ENCODE measurements at places on chromosomes 5 and 9. TPM values are rescaled to one million over a fixed set of nuclear protein-coding genes. Genes with fewer than 3 reads are reported as not detected.

DNA sequence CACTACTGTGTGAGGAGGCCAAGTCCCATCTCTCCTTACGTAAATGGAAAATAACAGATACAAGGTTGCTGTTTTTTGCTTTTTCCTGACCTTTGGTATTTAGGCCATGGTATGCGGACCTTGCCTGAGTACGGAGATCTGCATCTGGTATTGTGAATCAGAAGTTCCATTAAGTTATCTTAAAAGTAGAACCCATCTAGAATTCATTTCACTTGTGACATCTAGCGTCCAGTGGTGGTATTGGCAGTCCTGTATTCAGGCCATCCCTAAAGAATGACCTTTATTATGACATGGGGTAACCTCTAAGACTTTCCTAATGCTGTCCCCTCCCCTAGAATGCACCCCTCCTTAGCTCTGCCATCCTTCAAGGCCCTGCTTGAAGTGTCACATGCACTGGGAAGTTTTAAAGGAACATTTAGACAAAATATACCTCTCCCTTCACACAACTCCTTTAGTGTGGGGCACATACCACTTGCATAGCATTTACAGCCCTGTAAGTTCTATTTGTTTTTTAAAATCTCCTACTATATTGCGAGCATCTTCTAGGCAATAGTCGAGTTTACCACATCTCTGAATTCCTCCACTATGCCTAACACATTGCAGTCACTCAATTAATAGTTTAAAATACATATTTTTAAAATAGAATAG lies 1.9 kb upstream of the SPDL1 start:
- peaks cover 15% of the 10 kb centered on the region for H3K36me3 ChIP-seq
- no peak overlapping the region for H3K4me3 ChIP-seq
- peak; percentile 71 for DNase-seq
- peaks cover 29% of the 10 kb centered on the region for H3K27me3 ChIP-seq

GRCh38 chr9:134460206-134460605 lies 134.0 kb downstream of the RXRA start:
- DNase-seq = no peak
- H3K27me3 ChIP-seq = peaks cover 13% of the 10 kb centered on the region
- H3K27ac ChIP-seq = no peak overlapping the region
- no peak overlapping the region for H3K4me3 ChIP-seq

GRCh38 chr9:133782157-133783130 lies 44.3 kb upstream of the SARDH start:
- H3K4me3 ChIP-seq = no peak overlapping the region
- no peak overlapping the region for H3K27ac ChIP-seq
- no peaks in the 10 kb centered on the region for H3K4me1 ChIP-seq
- peaks cover 5% of the 10 kb centered on the region for H3K36me3 ChIP-seq

DNA sequence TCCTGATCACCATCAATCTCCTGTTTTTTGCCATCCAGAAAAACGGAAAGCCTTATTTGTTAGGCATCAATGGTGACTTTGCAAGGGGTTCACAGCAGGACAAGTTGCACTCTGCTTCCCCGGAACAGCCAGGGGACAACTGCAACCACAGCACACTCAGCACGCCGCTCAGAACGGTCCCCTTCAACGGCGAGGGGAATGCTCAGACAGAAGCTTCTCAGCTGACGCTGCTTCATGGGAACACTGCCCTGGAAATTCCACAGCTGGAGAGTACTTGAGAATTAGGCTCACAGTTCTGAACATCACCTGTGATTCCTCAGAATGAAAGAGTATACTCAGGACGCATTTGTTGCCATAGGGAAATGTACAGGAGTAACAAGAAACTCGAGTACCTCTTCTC lies 40.1 kb upstream of the PLPP6 start:
- DNase-seq = no peak
- no peaks in the 10 kb centered on the region for H3K36me3 ChIP-seq
- H3K4me1 ChIP-seq = no peaks in the 10 kb centered on the region
- H3K27ac ChIP-seq = no peak overlapping the region

DNA sequence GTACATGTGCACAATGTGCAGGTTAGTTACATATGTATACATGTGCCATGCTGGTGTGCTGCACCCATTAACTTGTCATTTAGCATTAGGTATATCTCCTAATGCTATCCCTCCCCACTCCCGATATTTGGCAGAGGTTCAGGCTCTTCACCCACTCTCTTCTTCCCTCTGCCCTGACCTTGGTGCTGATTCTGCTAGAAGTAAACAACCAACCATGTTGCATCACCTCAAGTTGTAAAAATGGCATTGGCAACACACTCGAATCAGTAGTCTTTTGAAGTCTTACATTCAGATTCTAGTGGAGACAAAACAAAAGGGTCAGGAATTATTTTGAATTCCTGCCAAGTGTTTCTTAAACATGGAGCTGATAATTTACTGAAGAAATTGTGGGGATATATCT lies 40.0 kb downstream of the PRR16 start:
- no peaks in the 10 kb centered on the region for H3K27me3 ChIP-seq
- no peak overlapping the region for H3K4me3 ChIP-seq
- H3K36me3 ChIP-seq = no peaks in the 10 kb centered on the region
- no peak for DNase-seq
- H3K4me1 ChIP-seq = peaks cover 7% of the 10 kb centered on the region

DNA sequence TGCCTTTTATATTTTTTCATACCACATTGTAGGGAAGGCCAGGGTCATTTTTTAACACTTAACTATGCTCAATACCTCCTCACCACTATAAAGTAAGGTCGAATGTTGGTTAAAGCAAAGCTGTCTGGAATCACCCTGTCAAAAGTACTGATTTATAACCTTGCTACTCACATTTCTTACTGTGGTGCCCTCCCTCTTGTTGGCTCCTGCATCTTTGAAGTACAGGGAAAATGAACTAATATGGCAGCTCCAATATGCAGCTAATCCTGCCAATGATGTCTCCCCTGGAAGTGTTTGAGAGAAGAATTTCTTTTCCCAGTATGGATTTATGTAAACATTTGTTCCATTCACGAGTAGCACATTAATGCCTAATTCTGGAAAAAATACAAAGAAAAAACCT lies 108.4 kb upstream of the RPS23 start:
- DNase-seq = no peak
- H3K27me3 ChIP-seq = peaks cover 15% of the 10 kb centered on the region
- H3K36me3 ChIP-seq = peaks cover 20% of the 10 kb centered on the region
- no peak overlapping the region for H3K4me3 ChIP-seq

DNA sequence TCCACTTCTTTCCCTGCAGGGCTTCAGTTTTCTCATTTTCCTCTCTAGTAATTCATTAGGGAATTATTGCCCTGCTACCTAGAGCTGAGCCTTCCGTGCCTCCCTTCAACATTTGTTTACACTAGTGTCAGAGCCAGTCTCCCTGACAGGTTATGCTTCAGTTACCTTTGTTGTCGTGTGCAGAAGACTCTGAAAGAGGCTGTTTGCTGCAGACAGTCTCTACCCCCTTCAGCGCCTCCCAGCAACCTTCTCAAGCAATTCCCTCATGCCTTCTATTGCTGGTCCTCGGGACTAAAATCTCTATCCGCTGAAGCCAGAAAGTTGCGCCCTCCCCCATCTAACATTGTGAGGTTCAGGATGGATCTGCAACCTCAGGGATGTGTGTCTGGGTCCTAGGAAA lies 12.8 kb downstream of the RALGPS1 start:
- no peak overlapping the region for H3K27ac ChIP-seq
- no peaks in the 10 kb centered on the region for H3K36me3 ChIP-seq
- no peaks in the 10 kb centered on the region for H3K27me3 ChIP-seq
- no peak for DNase-seq

DNA sequence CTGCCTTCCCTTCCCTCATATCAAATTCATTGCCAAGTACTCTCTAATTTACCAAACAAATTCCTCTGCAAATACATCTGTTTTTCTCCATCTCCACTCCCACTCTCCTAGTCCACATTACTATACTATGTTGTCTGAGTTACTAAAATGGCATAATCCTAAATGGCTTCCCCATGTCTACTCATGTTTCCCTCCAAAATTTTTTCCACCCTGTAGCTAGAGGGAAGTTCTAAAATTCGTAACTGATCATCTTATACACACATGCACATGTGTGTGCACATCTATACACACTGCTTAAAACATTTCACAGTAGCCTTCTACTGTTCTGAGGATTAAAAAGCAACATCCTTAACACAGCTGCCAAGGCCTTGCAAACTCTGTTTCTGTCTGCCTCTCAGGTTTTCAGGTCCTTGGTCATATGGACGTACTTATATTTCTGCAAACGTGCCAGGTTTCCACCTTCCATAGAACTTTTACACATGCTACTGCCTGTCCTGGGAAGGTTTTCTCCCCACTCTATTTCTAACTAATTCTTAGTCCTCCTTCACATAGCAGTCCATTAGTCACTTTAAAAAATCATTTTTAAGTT lies 140.6 kb downstream of the LURAP1L start:
- H3K36me3 ChIP-seq = no peaks in the 10 kb centered on the region
- H3K27ac ChIP-seq = no peak overlapping the region
- H3K4me3 ChIP-seq = no peak overlapping the region
- no peaks in the 10 kb centered on the region for H3K4me1 ChIP-seq

DNA sequence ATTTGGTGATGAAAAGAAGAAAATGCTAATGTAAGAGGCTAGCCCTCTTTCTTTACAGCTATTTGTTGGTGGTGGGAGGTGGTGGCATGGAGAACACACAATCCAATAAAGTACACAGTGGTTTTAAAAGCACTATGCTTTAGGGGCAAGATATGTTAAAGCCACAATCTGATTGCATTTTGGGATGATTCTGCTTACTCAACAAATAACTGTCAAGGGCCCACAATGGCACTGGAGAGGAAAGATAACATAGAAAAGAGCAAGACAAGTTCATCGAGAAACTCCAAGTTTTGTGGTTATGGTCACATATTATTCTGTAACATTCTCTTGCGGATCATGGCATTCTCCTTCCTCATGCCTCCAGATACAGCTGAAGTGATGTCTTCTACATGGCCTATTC lies 38.8 kb downstream of the OTP start:
- H3K4me1 ChIP-seq = no peaks in the 10 kb centered on the region
- DNase-seq = no peak
- H3K27me3 ChIP-seq = peaks cover 2% of the 10 kb centered on the region
- H3K36me3 ChIP-seq = no peaks in the 10 kb centered on the region

GRCh38 chr5:1756481-1756880 lies 43.2 kb downstream of the MRPL36 start:
- H3K36me3 ChIP-seq = no peaks in the 10 kb centered on the region
- H3K4me1 ChIP-seq = no peaks in the 10 kb centered on the region
- H3K27ac ChIP-seq = no peak overlapping the region
- peaks cover 26% of the 10 kb centered on the region for H3K27me3 ChIP-seq
- H3K4me3 ChIP-seq = no peak overlapping the region
- no peak for DNase-seq

DNA sequence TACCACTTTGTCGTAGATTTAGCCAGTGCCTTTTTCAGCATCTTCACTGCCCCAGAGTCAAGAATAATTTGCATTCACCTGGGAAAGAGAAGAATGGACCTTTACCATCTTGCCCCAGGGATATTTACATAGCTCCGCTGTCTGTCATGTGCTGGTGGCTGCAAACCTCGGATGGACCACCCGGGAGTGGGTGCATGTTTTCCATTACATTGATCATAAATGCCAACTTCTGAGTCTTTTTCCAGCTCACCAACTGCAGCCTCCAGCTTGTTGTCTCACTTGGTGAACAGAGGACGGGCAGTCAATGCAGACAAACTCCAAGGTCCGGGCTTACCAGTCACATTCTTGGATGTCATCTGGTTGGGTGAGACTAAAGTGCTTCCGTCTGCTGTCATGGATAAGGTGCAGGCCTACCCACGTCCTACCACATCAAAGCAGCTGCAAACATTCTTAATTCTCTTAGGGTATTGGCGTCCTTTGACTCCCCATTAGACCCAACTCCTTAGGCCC lies 155.8 kb upstream of the APC start:
- no peak for DNase-seq
- H3K27me3 ChIP-seq = peaks cover 57% of the 10 kb centered on the region
- no peaks in the 10 kb centered on the region for H3K36me3 ChIP-seq
- no peak overlapping the region for H3K27ac ChIP-seq
- no peak overlapping the region for H3K4me3 ChIP-seq

- no peak overlapping the region for H3K27ac ChIP-seq
- no peak for DNase-seq
- H3K36me3 ChIP-seq = no peaks in the 10 kb centered on the region
- no peak overlapping the region for H3K4me3 ChIP-seq
Measured at GRCh38 chr5:137431051-137431450, 68.1 kb downstream of the SPOCK1 start.

GRCh38 chr9:21728781-21729180 lies 73.7 kb upstream of the MTAP start:
- no peak overlapping the region for H3K27ac ChIP-seq
- DNase-seq = no peak
- no peaks in the 10 kb centered on the region for H3K4me1 ChIP-seq
- no peaks in the 10 kb centered on the region for H3K27me3 ChIP-seq
- H3K4me3 ChIP-seq = no peak overlapping the region

DNA sequence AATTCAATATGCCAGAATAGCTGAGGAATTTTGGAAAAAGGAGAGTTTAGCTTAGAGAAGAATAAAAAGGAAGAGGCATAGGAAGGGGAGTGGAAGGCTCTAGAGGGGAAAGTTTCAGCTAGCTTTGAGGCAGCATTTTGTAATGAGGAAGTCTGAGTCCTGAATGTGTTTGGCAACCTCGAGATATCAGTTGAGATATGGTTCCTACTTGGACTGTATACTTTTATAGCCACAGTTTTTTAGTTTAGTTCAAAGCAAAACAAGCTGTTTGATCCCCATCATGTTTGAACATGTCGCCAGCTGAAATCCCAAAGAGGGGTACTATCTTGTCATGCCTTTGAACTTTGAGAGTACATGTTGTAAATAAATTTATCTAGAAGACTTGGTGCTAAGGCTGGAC lies 559.0 kb upstream of the FTMT start:
- no peak for DNase-seq
- H3K27me3 ChIP-seq = no peaks in the 10 kb centered on the region
- H3K4me1 ChIP-seq = peaks cover 9% of the 10 kb centered on the region
- no peak overlapping the region for H3K27ac ChIP-seq
- no peak overlapping the region for H3K4me3 ChIP-seq
- no peaks in the 10 kb centered on the region for H3K36me3 ChIP-seq

DNA sequence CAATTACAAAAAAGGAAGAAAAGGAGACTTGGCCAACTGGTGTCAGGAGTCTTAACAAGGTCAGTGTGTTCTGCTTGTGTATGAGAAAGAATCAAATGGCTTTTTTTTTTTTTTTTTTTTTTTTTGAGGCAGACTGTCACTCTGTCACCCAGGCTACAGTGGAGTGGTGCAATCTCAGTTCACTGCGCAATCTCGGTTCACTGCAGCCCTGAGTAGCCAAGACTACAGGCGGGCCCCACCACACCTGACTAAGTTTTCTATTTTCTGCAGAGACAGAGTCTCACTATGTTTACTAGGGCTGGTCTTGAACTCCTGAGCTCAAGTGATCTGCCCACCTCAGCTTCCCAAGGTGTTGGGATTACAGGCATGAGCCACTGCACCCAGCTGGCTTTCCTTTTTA lies 3.1 kb upstream of the IL7R start:
- H3K4me3 ChIP-seq = no peak overlapping the region
- no peaks in the 10 kb centered on the region for H3K4me1 ChIP-seq
- DNase-seq = no peak
- H3K27ac ChIP-seq = no peak overlapping the region
- no peaks in the 10 kb centered on the region for H3K27me3 ChIP-seq

GRCh38 chr5:81740758-81741157 lies 10.1 kb downstream of the SSBP2 start:
- no peak overlapping the region for H3K4me3 ChIP-seq
- H3K27ac ChIP-seq = no peak overlapping the region
- H3K36me3 ChIP-seq = no peaks in the 10 kb centered on the region
- no peaks in the 10 kb centered on the region for H3K27me3 ChIP-seq

IER5L gene
- 60.3 TPM for total RNA-seq

GCNT4 gene
- total RNA-seq = 4.5 TPM

DNM1 gene
- 30.8 TPM for total RNA-seq

TBC1D13 gene
- 16.6 TPM for total RNA-seq

PCDHA3 gene
- 0.10 TPM for total RNA-seq

PCDHGB3 gene
- 1.2 TPM for total RNA-seq

GBGT1 gene
- total RNA-seq = not detected

AGTPBP1 gene
- total RNA-seq = 12.5 TPM

All from Calu3 (cell line).